Head of caudate nucleus (tissue), 42 donors: ENCODE measurements at places on chromosomes 2 and 18.

DNA sequence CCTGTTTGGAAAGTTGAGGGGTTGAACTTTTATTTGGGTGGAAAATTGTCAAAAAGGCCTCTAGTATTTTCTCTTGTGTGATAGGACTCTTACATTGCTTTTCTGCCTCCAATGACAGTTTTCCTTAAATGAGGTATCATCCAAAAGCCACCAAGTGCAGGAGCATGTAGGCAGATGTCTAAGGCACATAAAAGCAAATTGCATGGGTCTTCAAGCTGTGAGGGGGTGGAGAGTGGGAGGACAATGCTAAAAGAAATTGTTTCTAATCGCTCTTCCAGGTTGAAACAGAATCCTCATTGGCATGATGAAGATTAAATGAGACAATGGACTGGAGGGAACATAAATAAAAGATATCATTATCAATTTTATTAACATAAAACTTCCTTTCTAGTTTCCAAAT lies 6.8 kb downstream of the TACR1 start:
- no peak for DNase-seq

DNA sequence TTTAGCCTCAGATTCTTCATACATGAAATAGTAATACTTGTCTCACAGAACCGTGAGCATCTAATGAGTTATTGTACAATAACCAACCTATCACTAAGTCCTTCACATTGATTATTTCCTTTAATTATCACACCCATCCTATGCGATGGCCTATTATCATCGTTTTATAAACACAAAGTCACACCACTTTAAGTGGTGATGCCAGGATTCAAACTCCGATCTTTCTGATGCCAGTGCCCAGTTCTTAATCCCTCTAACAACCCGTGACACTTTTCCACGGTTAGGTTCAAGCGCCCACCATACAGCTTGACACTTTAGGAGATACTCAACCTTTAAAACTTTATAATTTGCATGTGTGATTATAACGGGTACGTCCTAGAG lies 523 bp upstream of the ALMS1 start:
- no peak for DNase-seq

DNA sequence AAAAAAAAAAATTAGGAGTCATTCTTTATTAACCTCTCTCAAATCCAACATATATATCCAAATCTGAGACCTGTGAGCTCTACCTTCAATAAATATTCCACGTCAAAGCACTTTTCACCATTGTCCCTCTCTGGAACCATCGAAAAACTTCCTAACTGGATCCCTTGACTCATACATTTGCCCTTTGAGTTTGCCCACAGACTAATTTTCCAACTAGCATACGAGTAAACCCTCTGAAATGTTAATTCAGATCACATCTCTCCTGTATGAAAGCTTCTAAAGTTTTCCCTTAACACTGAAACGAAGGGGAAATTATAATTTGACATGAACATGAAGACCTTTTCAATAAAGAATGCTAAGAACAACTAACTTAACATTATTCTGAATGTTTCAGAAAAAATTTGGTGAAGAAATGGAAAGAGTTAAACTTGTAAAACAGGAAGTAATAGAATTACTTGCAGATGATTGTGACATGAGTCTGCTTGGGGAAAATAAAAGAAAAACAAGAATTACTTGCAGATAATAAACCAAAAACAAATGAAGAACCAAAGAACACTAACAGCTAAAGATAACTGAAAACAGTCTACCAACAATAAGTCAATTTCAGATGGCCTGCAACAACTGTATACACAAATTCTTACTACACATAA lies 110.6 kb downstream of the C2orf74 start:
- no peak for DNase-seq

- DNase-seq = no peak
Measured at GRCh38 chr2:168705534-168706470, 96.6 kb upstream of the NOSTRIN start.

GRCh38 chr2:236370847-236371409 lies 106.7 kb upstream of the ASB18 start:
- no peak for DNase-seq

- DNase-seq = no peak
Measured at GRCh38 chr2:214203744-214204289, 207.0 kb upstream of the VWC2L start.

- DNase-seq = no peak
Measured at GRCh38 chr2:150110548-150110947, 376.9 kb downstream of the RND3 start.

- no peak for DNase-seq
Measured at GRCh38 chr2:175871331-175872004, 130.6 kb downstream of the LNPK start.

- DNase-seq = peak; percentile 69
Measured at GRCh38 chr2:241507430-241508239, 749 bp downstream of the STK25 start.

- no peak for DNase-seq
Measured at GRCh38 chr2:128666596-128666995, 347.9 kb upstream of the HS6ST1 start.

GRCh38 chr2:73893764-73894474 lies 1.1 kb downstream of the ACTG2 start:
- no peak for DNase-seq

DNA sequence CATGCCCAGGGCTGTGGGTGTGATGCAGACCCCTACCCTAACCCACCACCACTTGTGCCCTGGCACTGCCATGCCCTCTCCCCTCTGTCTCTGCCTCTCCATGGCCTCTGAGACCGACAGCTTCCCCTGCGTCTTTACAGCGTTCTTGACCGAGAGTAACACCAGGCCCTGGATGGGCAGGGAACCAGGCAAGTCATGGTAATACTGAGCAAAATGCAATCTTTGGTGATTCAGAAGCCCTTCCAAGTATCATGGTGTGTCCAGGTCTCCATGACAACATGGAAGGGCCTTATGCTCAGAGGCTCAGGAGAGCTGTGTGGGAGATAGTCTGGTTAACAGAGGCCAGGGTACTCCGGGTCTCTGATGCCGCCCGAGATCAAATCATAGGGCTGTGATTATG lies 176.1 kb downstream of the KLHL29 start:
- no peak for DNase-seq

DNA sequence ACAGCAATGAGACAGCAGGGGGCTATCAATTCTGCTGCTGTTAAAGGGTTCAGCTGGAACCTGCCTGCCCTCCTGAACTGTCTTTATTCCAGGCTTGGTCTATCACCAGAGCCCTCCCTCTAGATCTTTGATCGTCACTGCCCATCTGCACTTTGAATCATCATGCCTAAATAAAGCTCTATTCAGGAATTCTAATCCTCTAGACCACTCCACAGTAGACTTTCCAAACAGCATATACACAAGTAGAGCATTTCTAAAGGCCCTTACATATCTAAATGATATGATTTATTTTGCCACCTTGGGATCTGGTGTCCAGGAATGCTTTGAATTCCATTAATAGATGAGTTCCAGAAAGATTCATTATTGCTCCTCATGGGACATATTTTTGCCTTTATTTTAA lies 542.1 kb upstream of the SYT4 start:
- DNase-seq = no peak

GRCh38 chr2:239540174-239540573 lies 139.4 kb upstream of the HDAC4 start:
- peak; percentile 57 for DNase-seq

- peak; percentile 58 for DNase-seq
Measured at GRCh38 chr18:48023334-48024008, 93.0 kb upstream of the SMAD2 start.

- DNase-seq = no peak
Measured at GRCh38 chr2:43622931-43623451, 14.1 kb upstream of the PLEKHH2 start.

GRCh38 chr2:45905632-45905958 lies 254.1 kb downstream of the PRKCE start:
- no peak for DNase-seq

- no peak for DNase-seq
Measured at GRCh38 chr2:71798266-71799012, 345.1 kb downstream of the DYSF start.

- DNase-seq = no peak
Measured at GRCh38 chr18:74976331-74976909, 232.5 kb downstream of the PTGR3 start.

DNA sequence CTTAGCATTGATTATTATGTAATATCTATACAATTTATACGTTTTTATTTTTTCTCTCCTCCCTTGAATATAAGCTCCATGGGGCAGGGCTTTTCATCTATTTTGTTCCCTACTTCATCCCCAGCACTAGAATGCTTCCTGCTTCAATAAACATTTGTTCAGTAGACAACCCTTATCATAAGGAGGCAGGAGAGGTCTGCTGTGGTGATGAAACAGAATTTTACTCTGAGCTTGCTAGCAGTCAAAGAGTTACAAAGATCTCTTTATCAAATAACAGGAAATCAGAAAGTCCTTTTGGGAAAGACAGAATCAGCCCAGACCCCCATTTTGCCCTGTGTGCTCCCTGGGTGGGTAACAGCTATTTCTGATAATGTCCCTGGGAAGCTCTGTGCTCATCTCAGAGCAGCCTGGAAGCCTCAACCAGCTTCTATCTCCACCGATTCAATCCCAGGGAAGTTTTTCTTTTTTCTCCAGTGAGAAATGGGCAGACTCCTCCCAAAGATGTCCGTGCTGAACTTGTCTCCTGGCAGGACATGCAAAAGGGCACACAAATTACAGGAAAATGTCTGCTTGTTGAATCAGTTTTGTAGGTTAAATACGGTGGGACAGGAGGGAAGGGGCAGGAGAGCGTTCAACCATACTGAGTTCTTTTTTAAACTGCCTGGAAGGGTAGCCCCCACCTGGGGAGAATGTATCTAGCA lies 84.7 kb upstream of the PKDCC start:
- DNase-seq = no peak

- no peak for DNase-seq
Measured at GRCh38 chr2:121319941-121320340, 34.9 kb upstream of the TFCP2L1 start.

- peak; percentile 81 for DNase-seq
Measured at GRCh38 chr2:200306196-200306930, at the start of gene SPATS2L. TSS of gene SPATS2L (plus strand) at chr2:200306693. CDS start at chr2:200389245, 82,552 bp downstream.

DNA sequence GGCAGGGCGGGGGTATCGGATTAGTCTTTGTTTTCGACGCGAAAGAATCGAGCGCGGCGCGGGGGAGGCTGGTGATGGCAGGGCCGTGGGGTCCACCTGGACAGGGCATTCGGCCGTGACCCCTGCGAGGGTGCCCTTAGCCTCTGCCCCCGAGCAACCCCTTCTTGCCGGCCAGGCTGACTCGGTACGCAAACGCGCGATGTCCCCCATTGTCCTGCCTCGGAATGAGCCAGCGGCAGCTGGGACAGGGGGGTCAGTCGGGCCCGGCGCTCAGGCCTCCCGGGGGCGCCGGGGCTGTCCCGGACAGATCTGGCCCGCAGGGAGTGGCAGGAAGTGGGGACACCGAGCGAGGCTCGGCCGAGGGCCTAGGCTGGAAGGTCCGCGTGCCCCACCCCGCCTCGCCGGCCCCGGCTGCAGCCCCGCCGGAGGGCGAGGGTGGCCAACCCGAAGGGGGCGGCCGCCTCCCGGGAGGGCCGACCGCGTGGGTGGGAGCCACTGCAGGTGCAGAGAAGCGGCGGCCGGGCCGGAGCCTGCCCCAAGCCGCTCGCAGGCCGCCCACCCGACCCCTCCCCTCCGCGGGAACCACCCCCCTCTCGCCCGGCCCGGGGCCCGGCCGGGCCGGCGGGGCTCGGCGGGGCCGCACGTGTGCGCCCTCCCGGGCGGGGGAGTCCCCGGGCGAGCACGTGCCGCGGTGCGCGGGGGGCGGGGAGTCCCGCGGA lies at the start of gene TET3:
Gene TET3 (plus strand): TSS at position 708 of the 719 bp plus-strand sequence. CDS start 1,494 bp downstream, outside the sequence.
- no peak for DNase-seq

- no peak for DNase-seq
Measured at GRCh38 chr2:88810488-88810887, 119.0 kb downstream of the RPIA start.

- peak; percentile 52 for DNase-seq
Measured at GRCh38 chr2:184597571-184597991, 748 bp upstream of the ZNF804A start.

DNA sequence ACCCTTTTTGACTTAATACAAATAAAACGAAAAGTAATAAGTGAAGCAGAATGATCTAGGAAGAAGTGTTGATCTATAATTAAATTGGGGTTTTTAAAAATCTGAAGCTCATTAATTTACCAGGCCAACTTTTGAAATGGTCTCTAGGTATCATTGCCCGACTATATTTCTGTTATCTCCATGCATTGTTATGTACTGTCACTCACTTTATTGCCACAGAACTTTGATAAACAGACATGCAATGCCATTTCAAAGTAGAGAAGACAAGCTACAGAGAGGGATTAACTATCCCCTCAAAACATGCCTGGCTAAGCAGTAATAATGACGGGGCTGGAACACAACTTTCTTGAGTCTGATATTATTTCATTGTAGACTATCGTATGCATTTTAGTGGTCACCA lies 147.6 kb upstream of the ITGA4 start:
- DNase-seq = no peak
